ENCODE measurements at places on chromosomes 13 and 19.

GRCh38 chr19:55173186-55173713 lies 6.8 kb upstream of the DNAAF3 start:
- no peak for DNase-seq

GRCh38 chr19:14603990-14604387 lies 21.1 kb downstream of the CLEC17A start:
- DNase-seq: no peak

DNA sequence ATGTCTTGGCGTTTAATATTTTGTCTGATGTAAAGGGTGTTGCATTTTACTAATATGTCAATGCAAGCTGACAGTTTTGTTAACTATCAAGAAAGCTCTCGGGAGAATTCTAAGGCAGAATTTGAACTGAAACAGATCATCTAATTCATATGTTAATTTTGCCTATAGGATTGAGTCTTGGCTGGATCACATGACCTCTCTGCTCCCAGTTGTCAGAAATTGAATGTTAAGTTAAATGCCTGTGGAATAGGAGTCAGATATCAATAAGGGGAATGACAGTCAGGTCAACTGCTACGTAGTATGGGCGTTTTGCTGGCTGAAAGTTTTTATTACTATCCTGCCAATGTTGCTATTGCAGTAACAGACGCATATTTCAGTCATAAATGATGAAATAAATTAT lies 358.5 kb downstream of the MYO16 start:
- DNase-seq: no peak

GRCh38 chr13:112601371-112601770 lies 13.4 kb upstream of the TUBGCP3 start:
- no peak for DNase-seq

DNA sequence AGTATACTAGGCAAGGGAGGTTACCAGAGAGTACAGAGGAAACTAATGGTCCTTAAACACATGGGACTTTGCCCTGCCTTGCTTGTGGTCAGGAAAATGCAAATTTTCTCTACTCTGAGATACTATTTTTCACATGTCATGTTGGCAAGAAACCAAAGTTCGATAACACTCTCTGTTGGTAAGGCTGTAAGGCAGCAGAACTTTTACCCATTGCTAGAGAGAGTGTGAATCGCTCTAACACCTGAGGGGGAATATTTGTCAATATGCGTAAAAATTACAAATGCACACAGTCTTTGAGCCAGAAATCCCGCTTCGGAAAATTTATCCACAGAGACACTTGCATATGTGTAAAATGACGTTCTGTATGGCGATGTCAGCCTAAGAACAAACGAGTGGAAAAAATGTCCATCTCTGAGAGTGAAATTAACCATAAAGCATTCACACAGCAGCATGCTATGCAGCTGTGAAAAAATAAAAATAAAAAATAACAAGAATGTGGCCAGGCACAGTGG lies 9.5 kb upstream of the RFX1 start:
- no peak for DNase-seq

DNA sequence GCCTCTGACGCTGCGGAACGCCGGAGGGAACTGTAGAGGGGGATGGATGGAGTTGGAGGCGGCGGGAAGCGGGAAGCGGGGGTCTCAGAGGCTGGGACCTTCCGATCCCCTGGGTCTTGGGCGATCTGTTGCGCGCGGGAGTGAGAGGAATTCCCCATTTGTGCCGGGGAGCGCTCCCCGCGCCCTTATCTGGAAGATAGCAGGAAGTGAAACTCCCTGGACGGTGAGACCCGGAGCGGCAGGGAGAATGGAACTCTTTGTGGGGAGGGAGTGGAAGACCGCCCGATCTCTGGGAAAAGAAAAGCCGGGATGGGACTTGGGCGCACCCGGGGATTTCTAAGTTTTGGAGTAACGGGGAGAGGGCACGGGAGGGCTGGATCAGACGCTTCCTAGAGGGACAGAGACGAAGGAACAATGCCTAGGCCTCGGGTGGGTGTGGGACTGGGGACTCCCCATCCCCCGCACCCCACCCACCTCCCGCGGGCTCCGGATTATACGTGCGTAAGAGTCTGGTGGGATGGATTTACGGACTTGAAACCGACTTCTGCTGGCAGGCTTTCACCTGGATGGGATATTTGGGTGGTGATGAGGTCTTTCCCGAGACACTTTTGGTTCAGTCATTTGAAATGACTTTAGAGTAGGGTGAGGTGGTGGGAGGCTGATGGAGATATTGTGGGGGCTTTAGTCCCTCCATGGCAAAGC lies 495 bp downstream of the LSR start:
- no peak for DNase-seq

GRCh38 chr13:27806744-27807387 lies 14.6 kb downstream of the GSX1 start:
- no peak for DNase-seq

DNA sequence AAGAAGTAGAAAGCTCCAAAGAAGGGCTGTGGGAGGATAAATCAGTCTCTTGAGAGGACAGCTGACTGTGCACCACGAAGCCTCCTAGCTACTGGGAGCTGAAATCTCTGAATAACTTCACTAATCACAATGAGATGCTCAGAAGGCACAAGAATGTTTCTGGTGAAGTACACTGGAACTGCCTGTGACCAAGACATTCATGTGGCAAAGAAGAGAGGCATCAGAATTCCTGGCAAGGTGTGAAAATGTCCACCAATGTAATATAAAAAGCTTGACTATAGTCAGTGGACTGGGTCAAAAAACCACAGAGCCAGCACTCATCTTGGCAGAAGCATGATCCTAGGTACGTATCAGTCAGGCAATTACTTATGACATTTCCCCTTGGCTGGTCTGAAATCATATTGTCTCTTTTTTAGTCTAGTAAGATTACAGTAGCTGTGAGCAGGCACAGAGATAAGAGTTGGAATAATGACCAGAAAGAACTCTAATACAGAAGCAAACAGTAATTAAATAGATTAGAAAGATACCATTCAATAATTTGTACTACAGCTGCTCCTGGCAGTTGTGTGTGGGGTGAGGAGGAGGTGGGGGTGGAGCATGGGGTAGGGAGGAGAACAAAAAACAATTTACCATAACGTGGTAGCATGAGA lies 434.7 kb downstream of the DIAPH3 start:
- DNase-seq: no peak

GRCh38 chr13:39776439-39776838 lies 121.0 kb downstream of the COG6 start:
- DNase-seq: no peak

GRCh38 chr13:113065406-113066141 lies 40.0 kb upstream of the F7 start:
- DNase-seq: no peak

DNA sequence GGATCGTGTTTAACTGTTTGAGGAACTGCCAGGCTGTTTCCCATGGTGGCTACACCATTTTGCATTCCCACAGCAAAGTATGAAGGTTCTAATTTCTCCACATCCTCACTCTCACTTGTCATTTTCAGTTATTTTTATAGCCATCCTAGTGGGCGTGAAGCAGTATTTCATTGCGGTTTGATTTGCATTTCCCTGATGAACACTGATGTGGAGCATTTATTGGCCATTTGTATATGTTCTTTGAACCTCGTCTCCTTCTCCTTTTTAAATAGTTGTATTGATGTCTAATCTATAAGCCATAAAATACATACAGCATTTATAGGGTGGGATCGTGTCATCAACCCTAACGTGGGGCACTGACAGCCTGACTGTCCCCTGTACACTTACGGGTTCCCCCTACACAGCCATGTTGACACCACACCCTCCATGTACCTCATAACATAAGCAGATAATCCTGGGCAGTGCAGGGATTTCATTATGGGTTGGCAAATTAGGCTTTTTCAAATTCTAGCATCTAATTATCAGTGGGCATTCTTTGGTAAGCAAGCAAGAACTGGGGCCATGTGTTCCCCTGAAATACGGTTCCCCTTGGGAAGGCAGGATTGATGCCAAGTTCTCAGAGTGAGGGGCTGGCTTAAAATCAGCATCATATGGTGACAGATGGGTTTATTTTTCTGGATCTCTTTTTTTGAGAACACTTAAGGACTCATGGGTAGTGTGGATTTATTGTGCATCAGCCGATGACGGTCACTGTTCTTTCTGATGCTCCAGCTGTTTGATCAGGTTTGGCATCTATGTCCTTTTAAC lies 11.6 kb upstream of the ZBTB45 start:
- DNase-seq: no peak

- no peak for DNase-seq
Observed at GRCh38 chr13:65353951-65354350, 1876.2 kb downstream of the PCDH9 start.

GRCh38 chr13:103250071-103250470 lies 183.9 kb upstream of the SLC10A2 start:
- no peak for DNase-seq

- peak; percentile 24 for DNase-seq
Observed at GRCh38 chr19:2476451-2477140, 669 bp downstream of the GADD45B start.

GRCh38 chr13:31159306-31159705 lies 2.4 kb downstream of the HSPH1 start:
- DNase-seq: no peak

DNA sequence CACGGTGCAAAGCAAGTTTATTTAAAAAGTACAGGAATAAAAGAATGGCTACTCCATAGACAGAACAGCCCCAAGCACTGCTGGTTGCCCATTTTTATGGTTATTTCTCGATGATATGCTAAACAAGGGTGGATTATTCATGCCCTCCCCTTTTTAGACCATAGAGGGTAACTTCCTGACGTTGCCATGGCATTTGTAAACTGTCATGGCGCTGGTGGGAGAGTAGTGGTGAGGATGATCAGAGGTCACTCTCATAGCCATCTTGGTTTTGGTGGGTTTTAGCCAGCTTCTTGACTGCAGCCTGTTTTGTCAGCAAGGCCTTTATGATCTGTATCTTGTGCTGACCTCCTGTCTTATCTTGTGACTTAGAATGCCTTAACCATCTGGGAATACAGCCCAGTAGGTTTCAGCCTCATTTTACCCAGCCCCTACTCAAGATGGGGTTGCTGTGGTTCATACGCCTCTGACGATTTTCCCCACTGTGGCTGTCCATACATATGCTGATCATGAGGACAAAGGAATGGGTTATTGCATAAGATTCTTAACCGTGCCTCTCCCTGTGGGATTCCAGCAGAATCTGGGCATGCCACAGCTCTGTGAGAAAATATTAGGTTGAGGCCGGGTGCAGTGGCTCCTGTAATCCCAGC lies 36.9 kb upstream of the ZNF507 start:
- DNase-seq: no peak

- no peak for DNase-seq
Observed at GRCh38 chr19:14516746-14517438, 1.3 kb downstream of the DNAJB1 start.

DNA sequence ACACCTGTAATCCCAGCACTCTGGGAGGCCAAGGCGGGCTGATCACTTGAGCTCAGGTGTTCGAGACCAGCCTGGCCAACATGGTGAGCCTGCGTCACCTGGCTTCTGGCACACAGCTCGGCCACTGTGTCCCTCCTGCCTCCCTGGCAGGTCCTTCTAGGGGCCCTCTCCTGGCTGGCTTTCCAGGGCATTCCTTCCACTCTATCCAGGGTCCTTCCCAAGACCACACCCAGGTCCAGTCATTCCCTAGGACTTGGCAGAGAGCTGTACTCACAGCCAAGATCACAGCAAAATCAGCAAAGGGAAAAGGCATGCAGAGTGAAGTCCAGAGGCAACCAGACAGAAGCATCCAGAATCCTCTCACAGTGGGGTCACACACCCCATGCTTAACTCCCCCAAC lies 9.7 kb upstream of the HSH2D start:
- no peak for DNase-seq

- DNase-seq: no peak
Observed at GRCh38 chr13:61900033-61900432, 484.4 kb upstream of the PCDH20 start.

GRCh38 chr13:43086181-43086580 lies 62.8 kb downstream of the DNAJC15 start:
- no peak for DNase-seq

- DNase-seq: no peak
Observed at GRCh38 chr13:101098873-101099272, 317.4 kb downstream of the NALCN start.

Data from COR-L47 (cell line).